Sciatic nerve (tissue), 2 donors: ENCODE measurements at places on chromosomes 13 and 19.
A peak's percentile ranks its signal among the peaks of the same experiment; 100 is the strongest.

GRCh38 chr13:27309401-27309958 is 38.9 kb downstream of the RASL11A start:
- DNase-seq: no peak

DNA sequence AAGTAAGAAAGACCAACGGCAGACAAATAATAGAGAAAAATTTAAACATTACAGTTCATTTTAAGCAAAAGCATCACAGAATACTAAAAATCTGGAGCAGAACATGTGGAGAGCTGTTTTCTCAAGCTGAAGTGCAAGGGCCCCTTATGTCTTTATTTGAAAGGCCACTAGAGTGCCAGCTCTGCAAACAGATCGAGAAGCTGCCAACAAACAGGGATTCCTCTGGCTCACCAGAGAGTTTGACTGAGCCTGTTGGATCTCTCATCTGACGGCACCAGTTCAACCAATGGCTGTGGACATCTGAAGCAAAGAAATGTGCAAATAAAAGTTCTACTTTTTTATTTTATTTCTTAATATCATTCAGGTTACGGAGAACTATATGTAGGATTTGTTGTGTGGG is 119.7 kb downstream of the COL4A2 start:
- DNase-seq: no peak

DNA sequence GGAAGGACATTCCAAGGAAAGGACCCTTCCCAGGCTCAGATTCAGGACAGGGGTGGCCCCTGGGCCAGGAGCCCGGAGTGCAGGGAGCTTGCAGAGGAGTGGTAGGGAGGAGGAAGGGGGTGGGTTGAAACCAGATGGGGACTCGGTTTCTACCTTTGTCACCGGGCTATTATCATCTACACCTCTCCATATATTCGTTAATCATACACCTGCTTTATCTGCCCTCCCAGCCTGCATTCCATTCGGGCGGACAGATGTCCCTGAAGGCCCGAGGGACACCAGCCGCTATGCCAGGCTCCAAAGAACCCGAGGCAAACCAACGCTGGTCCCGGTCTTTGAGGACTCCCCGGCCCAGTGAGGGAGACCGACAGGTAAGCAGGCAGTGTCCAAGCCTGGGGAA is 15.5 kb upstream of the MYH14 start:
- no peak for DNase-seq

DNA sequence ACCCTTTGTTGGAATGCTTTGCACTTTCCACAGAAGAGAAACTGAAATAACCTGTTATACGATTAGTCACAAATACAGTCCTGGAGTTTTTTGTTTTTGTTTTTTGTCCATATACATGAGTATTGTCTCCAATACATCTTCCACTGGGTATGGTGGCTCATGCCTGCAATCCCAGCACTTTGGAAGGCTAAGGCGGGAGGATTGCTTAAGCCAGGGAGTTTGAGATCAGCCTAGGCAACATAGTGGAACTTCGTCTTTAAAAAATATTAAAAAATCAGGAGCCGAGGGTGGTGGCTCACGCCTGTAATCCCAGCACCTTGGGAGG is 25.0 kb downstream of the AP2S1 start:
- DNase-seq: no peak

GRCh38 chr13:22161871-22162270 is 491.0 kb downstream of the FGF9 start:
- DNase-seq: no peak

DNA sequence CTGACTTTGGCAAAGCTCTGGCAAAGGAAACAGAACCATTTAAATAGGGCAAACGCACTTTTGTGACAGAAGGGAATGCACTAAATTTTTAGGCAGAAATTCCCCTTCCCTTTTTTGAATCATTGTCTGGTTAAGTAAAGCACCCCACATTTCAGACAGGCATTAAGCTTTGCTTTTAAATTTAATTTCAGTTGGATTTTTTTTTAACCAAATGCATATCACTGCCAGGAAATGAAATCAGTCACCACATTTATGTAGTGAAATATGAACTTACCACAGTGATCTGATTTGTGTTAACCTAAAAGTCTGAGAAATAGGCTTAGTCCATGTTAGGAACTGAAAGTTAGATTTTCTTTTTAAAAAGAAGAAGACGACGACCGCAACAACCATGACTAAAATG is 10.8 kb downstream of the GPR183 start:
- DNase-seq: no peak

DNA sequence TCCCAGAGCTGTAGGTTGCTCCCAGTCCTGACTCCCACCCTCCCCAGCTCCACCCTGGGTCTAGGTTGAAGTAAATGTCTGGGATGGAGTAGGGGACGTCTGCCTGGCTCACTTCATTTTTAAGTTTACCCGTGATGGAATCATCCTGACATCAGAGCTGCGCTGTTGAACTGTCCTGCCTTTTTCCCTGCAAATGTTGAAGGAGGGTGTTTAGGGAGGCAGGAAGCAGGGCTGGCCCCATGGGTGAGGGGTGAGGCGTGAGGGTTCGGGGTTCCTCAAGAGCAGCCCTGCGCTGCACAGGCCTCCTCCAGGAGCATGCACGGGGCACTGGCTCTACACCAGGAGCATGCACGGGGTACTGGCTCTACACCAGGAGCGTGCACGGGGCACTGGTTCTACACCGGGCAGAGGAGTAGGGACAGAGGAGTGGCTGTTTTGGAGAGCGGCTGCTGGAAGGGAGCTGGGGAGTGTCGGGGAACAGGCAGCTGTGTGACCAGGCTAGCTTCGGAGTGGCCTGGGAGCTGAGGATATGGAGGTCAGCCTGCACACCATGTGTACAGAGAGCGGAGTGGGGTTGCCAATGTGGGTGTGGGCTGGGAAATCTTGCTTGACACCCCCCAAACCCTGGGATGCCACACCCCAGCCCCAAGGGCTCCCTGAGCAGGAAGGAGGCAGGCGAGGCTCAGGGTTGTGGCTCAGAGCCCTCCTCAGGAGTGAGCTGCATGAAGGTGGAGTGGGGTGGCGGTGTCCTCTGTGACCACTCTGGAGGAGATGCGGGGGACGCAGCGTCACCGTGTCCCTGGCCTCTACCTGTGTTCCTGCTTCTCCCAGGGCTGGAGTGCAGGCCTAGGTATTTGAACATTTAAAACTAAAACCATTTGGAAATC is 63.3 kb downstream of the GPR12 start:
- DNase-seq: no peak

GRCh38 chr19:58274771-58275201 is 4.0 kb upstream of the ZNF8 start:
- no peak for DNase-seq

- no peak for DNase-seq
Measured at GRCh38 chr13:44972956-44973581, 16.2 kb downstream of the NUFIP1 start.

- DNase-seq: peak; percentile 84
Measured at GRCh38 chr19:55647732-55648584, at the start of gene CCDC106. Gene CCDC106, plus strand, starts transcription at chr19:55648212. Its CDS starts 835 bp downstream, at chr19:55649047.

DNA sequence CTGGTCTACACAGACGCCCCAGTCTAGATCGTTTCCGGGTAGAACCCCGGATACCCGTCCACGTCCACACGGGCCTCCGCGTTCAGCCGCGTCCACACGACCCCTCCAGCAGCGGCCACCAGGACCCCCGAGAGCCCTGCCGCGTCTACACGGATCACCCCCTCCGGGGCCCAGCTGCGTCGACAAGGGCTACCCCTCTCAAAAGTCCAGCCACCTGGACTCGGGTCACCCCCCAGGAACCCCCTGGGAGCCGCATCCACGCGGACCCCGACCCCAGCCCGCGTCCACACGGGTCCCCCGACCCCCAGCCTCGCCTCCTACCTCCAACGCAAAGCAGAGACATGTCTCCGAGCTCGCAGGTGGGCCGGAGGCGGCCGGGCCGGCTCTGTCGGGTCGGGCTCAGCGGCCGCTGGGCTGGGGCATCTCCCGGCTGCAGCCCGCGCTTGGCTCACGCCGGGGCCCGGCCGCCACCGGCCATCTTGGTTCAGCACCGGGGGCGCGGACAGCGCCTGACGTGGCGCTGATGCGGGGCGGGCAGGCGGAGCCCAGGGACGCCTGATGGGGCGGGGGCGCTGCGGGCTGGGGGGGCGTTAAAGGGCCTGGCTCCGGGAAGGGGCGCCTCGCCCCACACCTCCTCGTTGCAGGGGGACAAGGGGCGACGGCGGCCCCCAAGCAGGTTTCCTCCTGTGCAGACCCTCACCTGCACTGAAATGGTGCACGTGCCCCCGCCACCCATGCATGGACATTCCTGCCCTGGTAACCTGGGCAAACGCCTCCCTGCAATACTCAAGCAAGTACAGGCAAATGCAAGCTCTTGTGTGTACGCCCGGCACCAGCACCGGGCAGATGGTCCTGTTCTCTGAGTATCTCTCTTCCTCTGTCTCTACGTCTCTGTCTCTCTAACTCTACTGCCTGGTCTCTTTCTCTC is at the start of gene UNC13A:
TSS of gene UNC13A (minus strand) at position 498 of the 928 bp plus-strand sequence. CDS start at position 343, 155 bp downstream.
- DNase-seq: no peak

DNA sequence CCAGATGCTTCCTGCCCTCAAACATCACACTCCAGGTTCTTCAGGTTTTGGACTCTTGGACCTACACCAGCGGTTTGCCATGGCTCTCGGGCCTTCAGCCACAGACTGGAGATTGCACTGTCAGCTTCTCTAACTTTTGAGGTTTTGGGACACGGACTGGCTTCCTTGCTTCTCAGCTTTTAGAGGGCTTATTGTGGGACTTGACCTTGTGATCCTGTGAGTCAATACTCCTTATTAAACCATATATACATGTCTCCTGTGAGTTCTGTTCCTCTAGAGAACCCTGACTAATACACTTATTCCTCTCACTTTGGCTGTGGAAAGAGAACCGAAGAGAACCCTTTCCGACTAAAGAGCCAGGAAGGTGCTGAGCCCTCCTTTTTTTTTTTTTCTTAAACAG is 53.6 kb downstream of the LMO7 start:
- no peak for DNase-seq

DNA sequence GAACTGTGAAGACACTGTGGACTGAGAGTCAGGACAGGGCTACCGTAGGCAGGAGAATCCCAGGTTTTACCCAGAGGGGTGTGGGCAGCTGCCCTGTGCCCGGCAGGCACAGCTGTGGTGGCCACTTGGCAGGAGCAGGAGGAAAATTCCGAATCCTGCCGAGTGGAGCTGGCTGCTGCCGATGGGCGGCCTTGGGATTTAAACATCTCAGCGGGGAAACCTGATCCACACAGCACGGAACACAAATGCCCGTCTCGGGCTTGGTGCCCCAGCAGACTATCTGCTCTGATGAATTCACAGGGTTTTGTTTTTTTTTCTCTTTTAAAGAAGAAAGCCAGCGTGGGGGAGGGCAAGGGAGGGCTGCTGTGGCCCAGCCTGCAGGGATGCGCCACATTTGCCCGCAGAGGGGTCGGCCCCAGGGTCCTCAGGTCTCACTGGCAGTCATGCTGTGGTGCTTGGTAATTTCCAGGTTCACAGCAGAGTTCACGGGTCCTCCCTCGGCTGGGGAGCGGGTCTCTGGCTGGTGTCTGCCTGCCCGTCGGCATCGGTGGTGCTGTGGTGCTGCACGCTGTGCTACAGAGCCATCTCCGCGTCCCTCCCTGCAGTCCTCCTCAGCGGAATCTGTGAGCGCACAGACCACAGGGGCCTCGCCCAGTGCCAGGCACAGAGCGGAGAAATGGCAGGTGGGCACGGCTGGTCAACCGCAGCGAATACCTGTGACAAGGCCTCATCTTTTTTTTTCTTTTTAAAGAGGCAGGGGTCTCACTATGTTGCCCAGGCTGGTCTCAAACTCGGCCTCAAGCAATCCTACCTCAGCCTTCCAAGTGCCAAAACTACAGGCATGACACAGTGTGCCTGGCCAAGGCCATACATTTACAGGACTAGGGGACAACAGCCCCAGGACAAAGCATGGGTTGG is 28.1 kb downstream of the MPND start:
- no peak for DNase-seq

- DNase-seq: no peak
Measured at GRCh38 chr13:40109351-40109844, 453.9 kb downstream of the COG6 start.

DNA sequence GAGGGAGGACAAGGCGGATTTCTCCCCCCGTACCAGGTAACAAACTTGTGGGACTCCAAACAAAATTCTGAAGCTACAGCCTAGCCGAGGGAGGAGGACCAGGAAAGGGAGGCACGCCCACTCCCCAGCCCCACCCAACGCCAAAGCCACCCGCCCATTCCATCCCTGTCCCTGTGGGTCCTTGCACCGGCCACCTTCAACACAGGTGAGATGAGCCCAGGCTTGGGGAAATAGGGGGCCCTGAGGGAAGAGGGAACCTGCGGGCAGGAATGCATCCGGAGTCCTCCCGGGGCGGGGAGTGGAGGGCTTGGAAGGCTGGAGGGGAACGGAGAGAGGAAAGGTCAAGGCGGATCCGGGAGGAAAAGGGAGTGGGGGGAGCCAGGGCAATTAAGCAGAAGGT is at the start of gene BEST2:
TSS of gene BEST2 (plus strand) at position 157 of the 400 bp plus-strand sequence. CDS start 802 bp downstream, outside the sequence.
- DNase-seq: no peak

GRCh38 chr19:2942928-2943640 is 1.7 kb downstream of the ZNF77 start:
- no peak for DNase-seq

- DNase-seq: no peak
Measured at GRCh38 chr13:49936968-49937273, 781 bp upstream of the SPRYD7 start.

GRCh38 chr13:46553521-46553885 is 533 bp downstream of the LRCH1 start:
- peak; percentile 67 for DNase-seq

DNA sequence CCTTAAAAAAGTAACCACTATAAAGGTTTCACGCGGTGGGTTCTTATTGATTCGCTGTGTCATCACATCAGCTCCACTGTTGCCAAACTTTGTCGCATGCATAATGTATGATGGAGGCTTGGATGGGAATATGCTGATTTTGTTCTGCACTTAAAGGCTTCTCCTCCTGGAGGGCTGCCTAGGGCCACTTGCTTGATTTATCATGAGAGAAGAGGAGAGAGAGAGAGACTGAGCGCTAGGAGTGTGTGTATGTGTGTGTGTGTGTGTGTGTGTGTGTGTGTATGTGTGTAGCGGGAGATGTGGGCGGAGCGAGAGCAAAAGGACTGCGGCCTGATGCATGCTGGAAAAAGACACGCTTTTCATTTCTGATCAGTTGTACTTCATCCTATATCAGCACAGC is 30.6 kb downstream of the FGF9 start:
- no peak for DNase-seq

DNA sequence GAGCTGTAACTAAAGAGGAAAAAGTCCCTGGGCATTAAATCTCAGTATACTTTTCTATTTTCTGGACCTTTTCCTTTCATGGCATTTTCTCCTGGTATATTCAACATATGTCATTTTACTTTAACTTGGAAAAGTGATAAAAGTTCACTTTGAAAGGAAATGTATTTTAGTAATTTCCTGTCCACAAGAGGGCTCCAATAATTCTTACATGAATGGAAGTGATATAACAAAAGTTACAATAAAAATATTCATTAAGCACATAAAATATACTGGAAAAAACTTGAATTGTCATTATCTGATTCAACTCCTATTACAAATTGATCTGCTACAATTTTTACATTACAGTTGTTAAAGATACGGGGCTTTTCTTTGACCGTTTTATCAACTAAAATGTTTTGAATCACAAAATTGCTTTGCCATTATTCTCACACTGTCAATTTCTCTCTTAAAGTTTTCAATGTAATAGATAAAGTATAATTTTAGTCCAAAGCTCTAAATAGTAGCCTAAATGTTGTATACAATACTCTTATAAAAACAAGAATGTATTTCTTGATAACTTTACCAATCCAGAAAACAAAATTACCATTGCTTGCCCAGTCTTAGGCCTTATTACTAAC is 4.9 kb downstream of the UBL3 start:
- no peak for DNase-seq

- DNase-seq: no peak
Measured at GRCh38 chr13:22336460-22336859, 665.6 kb downstream of the FGF9 start.

- DNase-seq: no peak
Measured at GRCh38 chr13:32310134-32310706, 4.9 kb downstream of the ZAR1L start.
